Cardiac muscle cell (in vitro differentiated cells and primary cell): ENCODE measurements at places on chromosomes 13 and 19. TPM values are rescaled to one million over a fixed set of nuclear protein-coding genes. Genes with fewer than 3 reads are reported as not detected.

ZNF555 gene
- 8.7 and 9.5 TPM in 2 replicates for total RNA-seq

FBXO46 gene
- total RNA-seq = 34.8 and 48.2 TPM in 2 replicates

VSTM1 gene
- not detected in 2 replicates for total RNA-seq

SLC6A16 gene
- total RNA-seq = 1.6 and 2.8 TPM in 2 replicates

LONP1 gene
- total RNA-seq = 125 and 151 TPM in 2 replicates

PEG3 gene
- not detected in 2 replicates for total RNA-seq

GRCh38 chr19:33767898-33768413, 28.7 kb upstream of the KCTD15 start:
- DNase-seq = peak; percentile 33

DNA sequence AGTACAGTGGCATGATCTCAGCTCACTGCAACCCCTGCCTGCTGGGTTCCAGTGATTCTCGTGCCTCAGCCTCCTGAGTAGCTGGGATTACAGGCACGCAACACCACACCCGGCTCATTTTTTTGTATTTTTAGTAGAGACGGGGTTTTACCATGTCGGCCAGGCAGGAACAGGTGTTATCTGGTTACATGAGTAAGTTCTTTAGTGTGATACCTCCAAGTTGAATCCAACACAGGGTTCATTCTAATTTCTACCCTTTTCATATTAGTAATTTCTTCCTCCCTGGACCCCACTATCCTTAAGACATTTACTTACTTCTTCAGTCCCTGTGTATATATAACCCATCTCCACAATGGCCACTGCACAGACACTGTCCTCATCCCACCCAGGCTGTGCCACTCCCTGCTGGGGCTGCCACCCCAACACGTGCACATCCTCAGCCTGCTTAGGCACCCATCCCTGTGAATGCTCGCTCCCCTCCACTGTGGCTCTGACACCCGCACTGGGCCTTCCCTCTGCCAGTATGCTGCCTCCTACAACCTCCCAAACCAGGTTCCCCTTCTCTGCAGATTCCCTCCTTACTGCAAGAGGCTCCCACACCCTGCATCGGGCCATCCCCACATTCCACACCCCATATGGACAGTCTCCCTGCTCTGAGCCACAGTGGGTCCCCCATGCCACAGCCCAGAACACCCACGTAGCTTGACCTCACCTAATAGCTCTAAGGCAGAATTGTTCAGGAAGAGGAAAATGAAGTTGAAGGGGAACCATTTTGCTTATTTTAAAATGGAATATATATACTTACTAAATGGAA, 147.1 kb downstream of the TBC1D4 start:
- DNase-seq = no peak

GRCh38 chr19:7513809-7514642, 1.9 kb upstream of the ZNF358 start:
- no peak for DNase-seq

DNA sequence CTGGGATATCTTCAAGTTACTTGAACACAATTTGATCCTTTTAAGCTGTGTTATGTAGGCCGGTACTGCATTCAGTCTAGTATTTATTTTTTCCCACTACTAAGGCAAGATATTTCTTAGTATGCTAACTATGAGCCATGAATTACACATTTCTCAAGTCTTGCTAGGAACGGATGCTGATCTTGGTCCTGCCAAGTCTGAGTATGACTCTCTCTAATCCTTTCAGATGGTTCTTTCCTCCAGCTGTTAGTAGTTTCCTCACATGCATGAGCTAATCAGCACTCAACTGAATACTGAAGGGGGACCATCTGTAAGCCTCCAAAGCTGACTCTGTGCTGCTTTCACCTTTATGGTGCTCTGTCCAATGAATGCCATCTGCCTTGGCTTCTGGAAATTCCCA, 460.3 kb downstream of the KCTD12 start:
- DNase-seq = no peak

DNA sequence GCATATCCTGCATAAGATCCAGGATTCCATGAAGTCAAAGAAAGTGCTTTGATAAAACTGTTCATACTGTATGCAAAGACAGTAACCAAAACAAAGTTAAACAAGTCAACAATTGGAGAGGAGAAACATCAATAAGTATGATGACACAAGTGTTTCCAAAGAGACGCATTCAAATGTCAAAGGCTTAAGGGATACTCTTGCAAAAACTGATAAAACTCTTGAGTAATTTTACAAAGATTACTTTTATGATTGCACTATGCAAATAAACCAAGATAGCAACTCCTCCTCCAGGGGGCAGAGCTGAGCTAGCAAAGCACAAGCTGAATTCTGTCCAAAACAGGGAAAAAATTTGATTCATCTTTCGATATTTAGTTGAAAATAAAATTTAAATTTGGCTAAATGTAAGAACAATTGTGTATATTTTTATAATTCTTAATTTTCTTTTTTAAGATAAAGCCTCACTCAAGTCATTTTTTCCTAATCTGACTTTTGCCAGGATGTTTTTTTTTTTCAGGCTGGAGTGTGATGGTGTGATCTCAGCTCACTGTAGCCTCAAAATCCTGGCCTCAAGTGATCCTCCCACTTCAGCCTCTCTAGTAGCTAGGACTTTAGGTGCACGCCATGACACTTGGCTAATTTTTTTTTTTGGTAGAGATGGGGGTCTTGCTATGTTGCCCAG, 84.0 kb downstream of the MZT1 start:
- peak; percentile 66 for DNase-seq

GRCh38 chr19:18789883-18790565, 1.1 kb downstream of the COMP start:
- peak; percentile 40 for DNase-seq

DNA sequence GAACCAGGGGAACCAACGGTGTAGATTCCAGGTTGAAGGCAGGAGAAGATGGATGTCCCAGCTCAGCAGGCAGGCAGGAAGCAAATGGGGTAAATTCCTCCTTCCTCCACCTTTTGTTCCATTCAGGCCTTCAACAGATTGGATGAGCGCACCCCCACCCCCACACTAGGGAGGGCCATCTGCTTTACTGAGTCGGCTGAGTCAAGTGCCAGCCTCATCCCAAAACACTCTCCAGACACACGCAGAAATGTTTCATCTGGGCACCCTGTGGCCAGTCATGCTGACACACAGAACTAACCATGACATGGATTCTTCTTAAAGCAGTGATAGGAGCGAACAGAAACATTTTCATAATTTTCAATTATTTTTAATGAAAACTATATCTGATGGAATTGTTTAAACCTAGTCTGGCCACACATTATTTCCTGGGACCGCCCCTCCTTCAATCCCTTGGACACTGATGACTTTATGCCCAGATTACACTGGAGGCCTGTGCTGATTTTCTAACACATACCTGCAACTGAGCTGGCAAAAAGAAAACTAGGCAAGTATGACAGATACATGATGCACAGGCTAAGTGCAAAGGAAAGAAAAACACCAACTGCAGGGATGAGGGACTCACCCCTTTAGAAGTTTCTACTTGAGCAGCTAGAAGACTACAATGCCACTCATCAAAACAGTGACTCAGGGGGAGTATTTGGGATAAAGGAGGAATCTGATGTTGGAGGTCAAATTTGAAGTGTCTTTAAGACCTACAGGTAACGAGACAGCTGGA, 154.2 kb downstream of the TNFRSF19 start:
- no peak for DNase-seq

DNA sequence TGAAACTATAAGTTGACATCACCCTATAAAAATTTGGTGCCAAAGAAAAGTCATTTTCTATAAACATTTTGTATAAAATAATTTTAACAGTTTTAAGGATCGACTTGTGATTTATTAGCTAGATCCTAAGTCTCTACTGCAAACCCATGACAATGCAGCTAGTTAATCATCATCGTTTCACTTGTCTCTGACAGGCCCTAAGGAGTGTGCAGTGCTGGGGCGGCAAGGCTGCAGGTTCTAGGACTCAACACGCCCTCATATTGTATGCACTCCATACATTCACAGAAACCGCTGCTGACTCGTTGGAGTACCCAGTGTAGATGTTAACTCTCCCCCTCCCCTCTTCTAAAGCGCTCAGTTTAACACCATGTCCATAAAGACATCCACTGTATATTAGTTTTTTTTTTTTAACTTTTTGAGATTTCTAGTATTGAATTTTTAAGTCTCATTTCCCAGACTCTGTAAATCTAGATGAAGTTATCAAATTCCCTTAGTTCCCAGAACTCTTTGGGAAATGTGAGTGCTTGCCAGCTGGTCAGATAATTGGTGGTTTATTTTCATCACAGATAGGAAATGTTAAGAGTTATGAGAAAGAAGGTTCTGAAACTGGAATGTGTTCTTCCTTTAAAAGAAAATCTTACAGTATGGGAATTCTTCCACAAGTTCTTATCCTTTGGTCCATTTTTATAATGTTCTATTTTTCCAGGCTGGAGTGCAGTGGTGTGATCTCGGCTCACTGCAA, 162.8 kb upstream of the RNF113B start:
- no peak for DNase-seq

GRCh38 chr13:107681600-107681999, 533.7 kb downstream of the LIG4 start:
- DNase-seq = peak; percentile 62

DNA sequence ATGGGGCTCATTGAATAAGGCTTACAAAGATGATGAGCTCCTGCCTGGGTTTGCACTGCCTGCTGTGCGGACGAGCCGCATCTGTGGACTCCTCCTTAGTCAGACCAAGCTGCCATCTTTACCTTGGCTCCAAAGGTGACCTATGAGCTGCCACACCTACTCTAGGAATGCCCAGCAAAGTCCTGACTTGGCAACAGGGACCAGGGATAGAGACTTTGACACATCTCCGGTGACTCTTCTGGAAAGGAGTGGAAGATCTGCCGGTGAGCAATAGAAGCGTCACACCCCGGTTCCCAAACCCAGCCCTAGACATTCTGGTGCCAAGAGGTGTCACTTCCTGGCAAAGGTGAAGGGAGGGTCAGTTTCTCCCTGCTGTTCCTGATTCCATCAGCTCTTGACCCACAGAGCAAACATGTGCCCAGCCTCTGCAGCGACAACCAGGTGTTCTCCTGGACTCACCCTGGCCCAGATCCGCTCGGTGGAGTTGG, 50.2 kb upstream of the GTF3A start:
- DNase-seq = no peak

- DNase-seq = no peak
Observed at GRCh38 chr19:50912727-50913716, 1.8 kb upstream of the KLK4 start.

- DNase-seq = no peak
Observed at GRCh38 chr13:112747256-112747655, 57.4 kb downstream of the ATP11A start.

DNA sequence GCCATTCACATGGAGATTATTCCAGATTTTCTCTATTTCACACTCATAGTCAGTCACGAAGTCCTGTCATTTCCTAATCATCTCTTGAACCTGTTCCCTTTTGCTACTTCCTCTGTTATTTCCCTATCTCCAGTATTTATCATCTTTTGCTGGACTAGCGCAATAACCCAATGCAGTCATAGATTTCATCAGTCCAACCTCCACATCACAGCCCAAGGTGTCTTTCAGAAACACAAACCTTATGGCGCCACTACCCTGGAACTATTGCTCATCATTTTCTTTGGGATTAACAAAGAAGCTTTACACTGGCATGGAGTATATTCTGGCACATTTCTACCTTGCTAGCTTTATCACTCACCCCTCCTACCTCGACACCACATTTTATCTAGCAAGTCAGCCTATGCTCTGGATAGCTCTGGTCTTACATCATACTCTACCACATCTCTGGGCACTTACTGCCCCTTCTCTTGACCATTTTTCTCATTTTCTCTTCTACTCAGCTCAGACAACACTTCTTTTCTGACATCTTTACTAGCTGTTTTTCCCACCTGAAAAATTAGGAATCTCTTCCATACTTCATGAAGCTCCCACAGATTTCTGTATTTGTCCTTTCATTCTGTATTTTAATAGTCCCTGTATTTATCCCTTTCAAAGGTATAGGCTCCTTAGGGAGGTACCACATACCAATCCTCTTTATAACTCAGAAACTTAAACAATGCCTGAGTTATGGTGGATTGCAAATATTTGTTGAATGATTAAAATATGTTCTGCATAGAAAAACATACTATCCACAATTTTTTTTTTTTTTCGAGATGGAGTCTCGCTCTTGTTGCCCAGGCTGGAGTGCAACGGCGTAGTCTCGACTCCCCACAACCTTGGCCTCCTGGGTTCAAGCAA, 534.7 kb downstream of the KLF12 start:
- no peak for DNase-seq

DNA sequence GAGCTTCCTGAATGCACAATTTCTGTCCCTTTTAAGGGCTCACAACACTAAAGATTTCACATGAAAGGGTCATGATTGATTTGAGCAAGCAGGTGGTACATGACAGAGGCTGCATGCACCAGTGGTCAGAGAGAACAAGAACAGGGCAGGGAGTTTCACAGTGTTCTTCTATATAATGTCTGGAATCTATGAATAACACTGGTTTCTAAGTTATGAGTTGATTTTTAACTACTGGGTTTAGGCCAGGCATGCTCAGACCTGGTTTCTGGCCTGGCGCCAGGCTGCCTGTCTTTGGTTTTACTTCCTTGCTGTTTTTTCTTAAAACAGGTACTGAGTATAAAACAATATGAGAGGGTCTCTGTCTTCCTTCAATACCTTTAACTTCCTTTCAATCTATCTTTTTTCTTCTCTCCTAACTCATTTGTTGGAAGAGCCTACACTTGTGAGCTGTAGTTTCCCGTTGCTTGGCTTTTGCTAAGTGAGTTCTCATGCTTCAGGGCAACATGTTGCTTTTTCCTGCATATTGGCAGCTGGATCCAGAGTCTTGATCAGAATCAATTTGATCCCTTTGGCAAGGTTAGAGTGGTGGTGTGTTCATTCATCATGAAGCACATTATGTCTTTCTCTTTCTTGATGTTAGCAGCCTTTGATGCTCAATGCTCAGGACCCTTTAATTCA, 38.5 kb upstream of the FGF14 start:
- no peak for DNase-seq
